ENCODE measurements at places on chromosomes 3 and 15.

- DNase-seq: no peak
Observed at GRCh38 chr3:127745656-127746399, 73.1 kb downstream of the ABTB1 start.

DNA sequence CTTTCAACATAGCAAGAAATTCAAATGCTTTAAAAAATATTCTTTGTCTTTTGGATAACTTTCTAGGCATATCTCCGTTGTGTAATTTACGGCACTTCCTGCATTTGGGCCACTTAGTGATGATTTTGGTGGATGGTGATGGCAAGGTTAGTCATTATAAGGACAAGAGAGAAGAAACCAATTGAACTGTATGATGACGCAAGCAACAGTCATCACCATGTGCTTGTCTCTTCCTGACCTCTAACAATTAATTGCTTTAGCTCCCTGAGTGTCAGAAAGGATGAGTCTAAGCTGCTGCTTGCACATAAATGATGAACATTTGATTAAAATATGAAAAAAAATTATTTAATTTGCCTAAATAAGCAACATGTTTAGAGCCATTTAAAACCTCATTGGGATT, 11.3 kb upstream of the P2RY12 start:
- DNase-seq: no peak

DNA sequence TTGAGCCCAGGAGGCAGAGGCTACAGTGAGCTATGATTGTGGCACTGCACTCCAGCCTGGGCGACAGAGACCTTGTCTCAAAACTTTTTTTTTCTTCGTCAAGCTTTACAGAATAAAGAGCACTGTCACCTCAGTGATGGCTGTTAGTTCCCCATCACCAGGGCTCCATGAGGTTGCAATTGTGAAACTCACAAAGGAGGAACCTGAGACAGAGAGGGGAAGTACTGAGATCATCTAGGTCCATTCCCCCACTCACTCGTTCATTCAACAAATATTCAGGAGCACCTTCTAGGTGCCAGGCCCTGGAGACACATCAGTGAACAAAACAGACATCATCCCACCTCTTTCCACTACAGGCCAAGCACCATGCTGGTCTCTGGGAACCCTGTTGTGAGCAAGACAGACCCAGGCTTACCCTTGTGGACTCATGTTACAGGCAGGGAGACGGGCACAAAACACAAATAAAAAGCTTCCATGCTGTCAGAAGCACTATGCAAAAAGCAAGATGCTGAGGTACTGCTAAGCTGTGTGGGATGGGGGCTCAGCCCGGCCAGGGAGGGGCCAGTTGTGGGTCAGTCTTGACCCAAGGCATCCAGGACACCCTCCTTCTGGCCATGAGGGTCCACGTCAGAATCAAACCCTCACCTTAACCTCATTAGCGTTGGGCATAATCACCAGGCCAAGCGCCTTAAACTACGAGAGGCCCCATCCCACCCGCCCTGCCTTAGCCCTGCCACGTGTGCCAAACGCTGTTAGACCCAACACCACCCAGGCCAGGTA, 2.1 kb upstream of the RHO start:
- no peak for DNase-seq

- DNase-seq: no peak
Observed at GRCh38 chr15:30770759-30771158, 133.0 kb upstream of the FAN1 start.

GRCh38 chr15:92818651-92819277, 81.4 kb upstream of the CHD2 start:
- DNase-seq: no peak

DNA sequence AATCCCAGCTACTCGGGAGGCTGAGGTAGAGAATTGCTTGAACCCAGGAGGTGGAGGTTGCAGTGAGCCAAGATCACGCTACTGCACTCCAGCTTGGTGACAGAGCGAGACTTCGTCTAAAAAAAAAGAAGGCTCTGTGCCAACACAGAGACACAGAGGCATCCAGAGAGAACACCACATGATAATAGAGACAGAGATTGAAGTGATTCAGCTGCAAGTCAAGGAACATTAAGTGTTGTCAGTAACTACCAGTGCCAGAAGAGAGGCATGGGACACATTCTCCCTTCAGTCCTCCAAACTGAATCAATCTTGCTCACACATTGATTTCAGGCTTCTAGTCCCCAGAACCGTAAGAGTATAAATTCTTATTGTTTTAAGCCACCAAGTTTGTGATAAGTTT, 97.5 kb downstream of the GOLIM4 start:
- no peak for DNase-seq

DNA sequence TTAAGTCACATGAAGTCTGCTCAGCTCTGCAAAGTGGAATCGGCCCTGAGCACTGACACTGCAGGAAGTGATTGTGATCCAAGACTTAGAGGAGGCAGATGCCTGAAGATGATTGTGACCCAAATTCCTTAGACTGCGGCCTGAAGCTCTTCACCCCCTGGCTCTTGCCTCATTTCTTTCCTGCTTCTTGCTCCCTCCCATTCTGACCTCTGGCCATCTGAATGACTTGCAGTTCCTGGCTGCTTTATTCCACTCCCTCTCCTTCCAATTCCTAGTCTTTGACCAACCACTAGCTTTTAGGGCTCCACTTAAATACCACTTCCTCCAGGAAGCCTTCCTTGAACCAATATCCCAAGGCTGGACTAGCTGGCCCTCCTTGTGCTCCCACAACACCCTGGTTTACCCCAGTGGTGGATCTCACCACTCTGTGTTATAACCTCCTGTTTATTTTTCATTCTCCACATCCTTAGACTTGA, 9.9 kb upstream of the EPB42 start:
- no peak for DNase-seq

GRCh38 chr3:184066211-184066610, 13.4 kb downstream of the HTR3C start:
- no peak for DNase-seq

DNA sequence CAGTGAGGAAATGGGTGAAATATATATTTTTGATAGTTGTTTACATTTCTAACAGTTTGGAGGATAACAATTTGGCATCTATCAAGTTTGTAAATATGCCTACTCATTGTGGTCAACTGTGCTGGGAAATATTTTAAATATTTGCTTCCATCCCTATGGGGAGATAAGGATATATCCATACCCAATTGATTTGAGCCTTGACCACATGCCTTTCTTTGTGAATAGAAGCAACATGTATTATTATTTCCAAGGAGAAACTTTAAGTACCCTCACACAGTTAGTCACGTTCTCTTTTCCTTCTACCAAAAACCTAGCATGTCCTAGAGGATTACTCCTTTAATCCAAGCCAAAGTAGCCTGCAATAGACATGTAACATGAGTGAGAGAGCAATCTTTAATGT, 245.4 kb upstream of the CBLB start:
- DNase-seq: no peak

DNA sequence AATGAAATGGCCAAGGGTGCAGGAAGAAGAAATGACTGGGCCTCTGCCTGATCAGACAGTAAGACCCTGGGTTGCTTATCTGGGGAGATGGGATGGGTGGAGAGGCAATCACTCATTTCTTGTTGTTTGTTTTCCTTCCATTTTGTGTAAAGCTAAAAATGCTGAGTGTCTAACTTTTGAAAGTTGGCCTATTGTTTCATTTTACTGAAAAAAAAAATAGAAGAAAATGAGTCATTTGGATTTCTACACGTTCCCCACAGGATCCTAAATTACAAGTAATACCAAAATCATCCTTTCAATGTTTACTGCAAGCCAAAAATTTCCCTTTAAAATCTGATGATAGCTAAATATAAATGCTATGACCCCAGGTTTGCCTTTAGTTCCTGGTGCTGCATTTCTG, 30.6 kb downstream of the PTX3 start:
- no peak for DNase-seq

DNA sequence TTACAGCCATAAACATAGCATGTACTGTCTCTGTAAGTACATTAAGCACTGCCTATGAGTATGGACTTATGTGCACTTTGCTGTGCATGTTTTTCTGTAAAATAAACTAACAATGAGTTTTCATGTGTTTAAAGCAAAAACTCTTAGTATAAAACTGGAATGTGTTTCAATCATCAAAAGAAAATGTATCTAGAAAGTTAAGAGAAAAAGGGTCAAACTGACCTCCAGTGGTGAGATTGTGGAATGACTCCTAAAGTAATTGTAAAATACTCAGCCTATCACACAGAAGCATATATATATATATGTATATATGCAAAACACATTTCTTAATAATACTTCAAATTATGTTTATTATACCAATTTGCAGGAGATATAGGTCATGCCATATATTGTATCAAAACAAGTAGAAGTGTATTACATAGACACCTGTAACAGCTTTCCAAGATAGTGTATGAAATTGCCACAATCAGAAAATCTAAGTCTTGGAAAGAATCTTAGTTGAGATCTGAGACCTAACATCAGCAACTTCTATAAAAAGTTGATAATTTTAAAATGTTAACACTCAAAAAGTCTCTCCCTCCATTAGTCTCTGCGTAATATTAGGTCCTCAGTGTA, 199.6 kb downstream of the FMN1 start:
- no peak for DNase-seq

GRCh38 chr3:59040902-59041301, 8.9 kb downstream of the CFAP20DC start:
- no peak for DNase-seq

GRCh38 chr3:99250272-99250671, 348.8 kb upstream of the DCBLD2 start:
- DNase-seq: no peak

DNA sequence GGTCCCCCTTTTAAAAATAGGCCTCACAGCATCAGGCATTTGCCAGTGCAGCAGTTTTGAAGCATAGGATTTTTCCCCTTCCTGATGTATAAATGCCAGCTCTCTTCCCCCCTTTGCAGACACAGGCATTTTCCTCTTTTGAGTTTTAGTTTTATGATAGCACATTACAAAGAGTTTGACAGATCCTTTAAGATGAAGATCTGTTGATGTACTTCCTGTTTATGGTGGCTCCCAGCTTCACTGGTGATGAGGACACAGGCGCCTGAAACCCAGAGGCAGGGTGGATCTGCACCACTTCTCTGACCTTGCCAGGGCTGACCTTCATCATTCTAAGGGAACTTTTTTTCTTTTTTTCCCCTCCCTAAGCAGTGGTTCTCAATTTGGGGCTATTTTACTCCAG, 243.4 kb downstream of the PTPRG start:
- DNase-seq: no peak

DNA sequence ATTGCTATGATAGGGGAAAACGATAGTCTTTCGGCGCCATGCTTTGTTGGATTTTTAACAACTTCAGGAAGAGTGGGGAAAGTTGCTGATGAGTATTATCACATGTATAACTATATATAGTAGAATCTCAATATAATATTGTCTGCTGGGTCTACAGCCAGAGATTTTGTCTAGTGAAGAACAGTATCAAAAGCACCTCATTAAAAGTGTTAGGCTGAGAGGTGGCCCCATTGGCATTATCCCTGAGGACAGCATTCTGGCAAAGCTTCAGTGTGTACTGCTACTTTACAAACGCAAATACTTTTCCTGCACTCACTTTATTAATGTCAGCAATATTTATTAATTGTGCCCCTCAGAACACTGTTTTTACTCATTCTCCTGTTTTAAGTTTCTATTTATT, 11.8 kb downstream of the QTRT2 start:
- DNase-seq: no peak

DNA sequence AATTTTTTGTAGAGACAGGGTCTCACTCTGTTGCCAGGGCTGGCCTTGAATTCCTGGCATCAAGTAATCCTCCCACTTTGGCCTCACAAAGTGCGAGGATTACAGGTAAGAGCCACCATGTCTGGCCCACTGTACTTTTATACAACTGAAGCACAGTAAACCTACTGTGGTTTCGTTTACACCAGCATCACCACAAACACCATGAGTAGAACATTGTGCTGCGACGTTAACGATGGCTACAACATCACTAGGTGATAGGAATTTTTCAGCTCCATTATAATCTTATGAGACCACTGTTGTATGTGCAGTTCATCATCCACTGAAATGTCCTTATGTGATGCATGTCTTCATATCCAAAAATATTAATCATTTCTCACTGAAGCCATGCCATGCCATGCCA, 11.7 kb downstream of the CTNNB1 start:
- no peak for DNase-seq

DNA sequence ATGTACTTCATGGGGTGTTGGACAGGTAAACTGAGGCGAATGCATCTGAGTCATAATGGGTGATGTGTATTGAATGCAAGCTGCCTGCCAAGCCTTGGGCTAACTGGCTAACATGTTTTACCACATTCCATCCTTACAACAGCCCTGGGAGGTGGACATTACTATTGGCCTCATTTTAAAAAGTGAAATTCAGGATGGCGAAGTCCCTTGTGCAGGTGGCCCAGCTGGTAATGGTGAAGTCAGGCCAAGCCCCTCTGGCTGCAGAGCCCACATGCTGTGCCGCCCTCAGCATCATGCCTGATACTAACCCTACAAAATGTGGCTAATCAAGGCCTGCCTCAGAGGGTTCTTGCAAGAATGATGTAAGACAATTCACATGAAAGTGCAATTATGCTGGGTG, 60.0 kb upstream of the CHD2 start:
- no peak for DNase-seq
